ENCODE measurements at places on chromosomes 12 and 14. TPM values are rescaled to one million over a fixed set of nuclear protein-coding genes. Genes with fewer than 3 reads are reported as not detected.

Gene OLR1
- total RNA-seq = not detected

Gene GNG2
- total RNA-seq = 81.7 TPM

Gene SYT1
- 3.5 TPM for total RNA-seq

Gene FOXG1
- not detected for total RNA-seq

Gene NELL2
- 1.1 TPM for total RNA-seq

Gene RTL1
- not detected for total RNA-seq

Gene RPGRIP1
- total RNA-seq = 0.12 TPM

Gene FAM161B
- 2.1 TPM for total RNA-seq

Gene DCN
- 10.3 TPM for total RNA-seq

Gene IAPP
- total RNA-seq = not detected

Gene WNT1
- total RNA-seq = not detected

Gene LARP4
- 14.3 TPM for total RNA-seq

Gene BMP4
- total RNA-seq = 76.8 TPM

Gene PIANP
- 1.5 TPM for total RNA-seq

Gene SPX
- 1.3 TPM for total RNA-seq

Gene NOS1
- not detected for total RNA-seq
